ENCODE measurements at places on chromosomes 4 and X.

- DNase-seq, result no peak
These were observed 879.6 kb upstream of the PCDH10 start for GRCh38 chr4:132269303-132269990.

DNA sequence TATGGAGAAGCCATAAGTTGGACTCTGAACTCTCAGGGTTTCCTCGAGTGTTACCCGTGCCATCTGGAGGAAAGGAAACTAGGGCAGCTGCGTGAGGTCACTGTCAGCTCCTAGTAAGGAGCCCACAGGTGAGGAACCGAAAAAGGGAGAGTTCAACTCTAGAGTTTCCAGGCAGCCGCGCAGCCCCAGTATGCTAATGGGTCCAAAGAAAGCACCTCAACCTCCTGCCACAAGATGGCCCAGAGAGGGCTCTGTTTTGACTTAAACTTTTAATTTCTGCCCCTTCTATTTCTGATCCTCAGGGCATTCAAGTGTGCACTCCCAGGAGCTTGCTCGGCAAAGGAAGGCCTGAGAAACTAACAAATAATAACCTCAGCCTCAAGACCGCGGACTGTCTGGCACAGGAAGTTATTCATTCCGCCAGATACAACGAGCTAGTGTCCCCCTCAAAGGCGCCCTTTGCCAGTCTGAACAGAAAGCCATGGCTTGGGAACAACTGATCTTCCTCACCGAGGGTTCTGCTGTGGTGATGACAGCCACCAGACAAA, 13.9 kb downstream of the SCARB2 start:
- no peak for DNase-seq

DNA sequence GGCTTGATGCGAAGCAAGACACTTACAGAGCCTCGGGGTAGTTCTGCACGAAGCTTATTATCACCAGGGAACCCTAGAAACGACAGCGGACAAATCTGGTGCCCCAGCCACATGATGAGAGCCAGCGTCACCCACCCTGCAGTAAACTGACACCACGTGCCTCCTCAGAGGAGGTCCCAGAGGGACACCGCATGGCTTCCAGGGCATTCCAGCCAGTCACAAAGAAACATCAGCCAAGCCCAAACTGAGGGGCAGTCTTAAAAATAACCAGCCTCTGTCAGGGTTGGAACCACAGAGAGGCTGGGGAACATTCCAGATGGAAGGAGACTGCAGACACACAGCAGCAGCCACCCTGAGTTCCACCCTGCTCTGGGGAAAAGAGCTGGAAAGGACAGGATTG, 36.6 kb upstream of the HGFAC start:
- DNase-seq, result no peak

DNA sequence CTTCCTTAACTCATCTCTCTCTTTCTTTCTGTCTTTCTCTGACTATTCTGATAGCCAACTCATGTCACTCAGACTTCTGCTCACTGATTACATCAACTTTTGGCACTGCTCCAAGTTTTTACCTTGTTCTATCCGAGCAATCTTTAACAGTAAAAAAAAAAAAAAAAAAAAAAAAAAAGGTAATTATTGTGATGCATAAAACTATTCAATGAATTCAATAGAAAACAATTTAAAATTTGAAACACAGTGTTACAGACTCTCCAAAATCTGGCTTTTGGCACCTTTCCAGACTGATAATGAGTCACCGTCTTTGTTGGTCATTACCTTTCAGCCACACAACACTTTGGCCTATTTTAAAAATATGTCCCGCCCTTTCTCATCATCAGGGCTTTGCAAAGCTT, 229.5 kb downstream of the GALNTL6 start:
- no peak for DNase-seq

DNA sequence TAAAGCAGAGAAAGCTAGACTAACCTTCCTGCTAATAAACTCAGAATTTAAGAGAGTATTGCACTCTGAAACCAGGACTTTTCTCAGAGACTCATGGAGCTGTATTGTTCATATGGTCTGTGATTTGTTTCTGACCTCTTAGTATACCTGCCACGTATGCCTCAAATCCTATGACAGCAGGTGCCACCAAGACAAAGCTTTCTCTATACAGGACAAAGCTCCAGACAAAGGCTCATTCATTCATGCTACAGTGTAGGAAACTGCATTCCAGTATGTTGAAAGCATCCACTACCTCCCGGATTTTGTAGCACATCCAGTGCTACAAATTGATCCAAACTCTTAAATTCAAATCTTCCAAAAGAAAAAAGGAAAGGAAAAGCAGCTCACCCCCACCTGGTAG, 178.3 kb downstream of the CHIC2 start:
- DNase-seq, result no peak

GRCh38 chr4:40811956-40812355, 62.2 kb downstream of the NSUN7 start:
- no peak for DNase-seq

GRCh38 chr4:26866781-26867180, 6.1 kb downstream of the STIM2 start:
- no peak for DNase-seq

DNA sequence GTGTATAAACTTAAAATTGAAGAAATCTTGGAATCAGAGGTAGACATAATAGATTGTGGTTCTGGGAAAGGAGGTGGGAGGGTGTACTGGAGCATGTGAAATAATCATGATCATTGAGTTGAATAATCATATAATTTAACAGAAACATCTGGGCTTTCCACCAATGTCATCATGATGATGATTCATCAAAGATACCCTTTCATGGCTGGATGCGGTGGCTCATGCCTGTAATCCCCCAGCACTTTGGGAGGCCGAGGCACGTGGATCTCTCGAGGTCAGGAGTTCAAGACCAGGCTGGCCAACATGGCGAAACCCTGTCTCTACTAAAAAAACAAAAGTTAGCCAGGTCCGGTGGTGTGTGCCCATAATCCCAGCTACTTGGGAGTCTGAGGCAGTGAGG, 6.7 kb upstream of the RUFY3 start:
- DNase-seq, result no peak

GRCh38 chrX:10714531-10714930, 94.1 kb upstream of the MID1 start:
- DNase-seq, result no peak

DNA sequence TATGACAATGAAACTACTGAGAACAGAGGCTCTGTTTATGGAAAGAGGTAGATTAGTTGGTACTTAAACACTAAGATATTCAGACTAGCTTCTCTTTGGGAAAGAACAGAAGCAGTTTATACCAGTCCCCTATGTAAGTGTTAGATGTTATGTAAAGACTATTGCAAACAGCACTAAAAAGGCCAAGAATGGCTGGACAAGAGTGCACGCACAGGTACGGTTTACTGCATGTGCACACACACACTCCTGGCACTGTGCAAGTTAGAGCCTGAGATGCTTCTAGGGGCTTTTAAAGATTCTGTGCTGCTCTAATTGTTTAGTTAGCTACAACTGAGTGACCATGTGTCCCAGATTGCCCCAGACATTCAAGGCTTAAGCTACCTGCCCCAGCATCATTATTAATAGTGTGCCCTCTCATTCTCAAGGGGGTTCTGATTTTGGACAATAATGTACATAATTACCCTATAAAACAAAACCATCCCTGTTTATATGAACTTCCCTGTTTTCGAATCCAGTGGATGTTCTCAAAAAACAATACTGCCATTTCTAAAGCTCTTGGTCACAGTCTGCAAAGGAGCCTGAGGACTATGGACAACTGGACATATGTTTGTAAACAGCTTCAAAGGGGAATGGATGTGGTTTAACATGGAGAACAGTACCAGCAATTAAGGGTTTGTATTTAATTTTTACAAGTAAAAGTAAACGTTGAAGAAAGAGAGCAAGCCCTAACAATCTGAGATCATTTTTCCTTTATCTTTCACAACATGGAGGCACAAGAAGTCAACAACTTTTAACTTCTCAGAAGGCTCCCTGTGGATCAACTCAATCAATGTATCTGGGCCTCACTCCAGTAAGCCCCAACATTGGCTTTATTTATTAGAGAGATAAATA, 2.0 kb downstream of the SETD7 start:
- no peak for DNase-seq

DNA sequence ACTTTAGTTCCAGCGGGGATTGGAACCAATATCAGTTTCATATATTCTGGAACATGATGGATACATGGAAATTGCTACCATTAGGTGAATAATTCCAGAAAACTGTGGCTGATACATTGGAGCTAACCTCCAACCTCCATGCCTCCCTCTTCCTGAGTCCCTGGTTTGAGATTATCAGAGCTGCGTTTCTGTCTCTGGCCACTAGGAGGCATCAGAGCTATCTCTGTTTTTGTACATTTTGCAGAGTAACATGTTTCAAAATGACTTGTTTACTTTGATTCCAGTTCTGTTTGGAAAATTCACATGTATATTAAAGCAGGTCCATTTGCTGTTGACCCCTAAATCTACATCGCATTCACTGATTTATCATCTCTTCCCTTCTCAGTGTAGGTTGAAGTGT, 2.4 kb upstream of the RAB40AL start:
- DNase-seq, result peak; percentile 9

DNA sequence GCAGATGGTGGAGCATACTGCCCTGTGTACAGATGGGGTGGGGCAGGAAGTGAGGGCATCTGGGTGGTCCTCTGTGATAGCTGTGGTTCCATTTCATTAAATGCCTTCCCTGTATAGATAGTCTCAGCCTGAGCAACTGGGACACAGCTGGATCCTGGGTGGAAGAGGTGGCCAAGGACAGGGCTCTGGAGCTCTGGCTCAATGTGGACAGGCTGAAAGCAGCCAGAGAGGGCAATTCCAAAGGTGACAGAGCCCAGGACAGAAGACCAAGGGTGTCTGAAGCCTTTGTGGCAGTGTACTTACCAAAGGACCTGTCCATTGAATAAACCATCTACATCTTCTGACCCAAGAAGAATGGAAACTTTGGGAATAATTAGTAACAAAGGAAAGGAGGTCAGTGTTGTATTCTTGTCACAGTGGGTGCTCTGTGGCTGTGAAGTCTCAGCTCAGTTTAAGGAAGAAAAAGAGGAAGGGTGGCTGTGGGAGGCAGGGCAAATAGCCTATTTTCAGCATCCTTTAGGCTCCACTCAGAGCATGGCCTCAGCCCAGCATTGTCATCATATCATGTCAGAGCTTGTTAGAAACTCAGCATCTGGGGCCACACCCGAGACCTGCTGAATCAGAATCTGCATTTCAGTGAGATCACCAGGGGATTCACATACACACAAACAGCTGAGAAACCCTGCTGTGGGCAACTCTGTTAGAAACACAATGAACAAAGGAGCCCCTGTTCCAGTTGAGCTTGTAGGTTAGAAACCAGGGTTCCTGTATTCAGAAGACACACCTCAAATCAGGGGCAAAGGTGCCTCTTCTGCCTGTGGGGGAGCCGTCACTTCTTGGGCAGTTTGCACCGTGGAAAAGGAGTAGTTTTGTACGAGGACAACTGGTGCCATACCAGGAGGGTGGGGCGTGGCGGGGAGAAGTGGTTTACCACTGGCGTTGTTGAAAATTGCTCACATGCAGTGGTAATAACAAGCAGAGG, 168.6 kb downstream of the PTTG2 start:
- peak; percentile 37 for DNase-seq

- DNase-seq, result no peak
These were observed 32.0 kb downstream of the NPY1R start for GRCh38 chr4:163300445-163300844.

GRCh38 chr4:156931267-156931666, 40.3 kb downstream of the PDGFC start:
- no peak for DNase-seq

GRCh38 chr4:17134100-17134499, 235.7 kb upstream of the LDB2 start:
- no peak for DNase-seq
